Kidney (tissue), 22 donors: ENCODE measurements at places on chromosomes 3 and 15.
A peak's percentile ranks its signal among the peaks of the same experiment; 100 is the strongest.

GRCh38 chr15:44034933-44035624 is 160.0 kb downstream of the FRMD5 start:
- no peaks in the 10 kb centered on the region for H3K27me3 ChIP-seq
- no peak overlapping the region for H3K27ac ChIP-seq
- H3K4me3 ChIP-seq: no peak overlapping the region
- DNase-seq: no peak
- H3K4me1 ChIP-seq: no peaks in the 10 kb centered on the region

- no peak overlapping the region for H3K4me3 ChIP-seq
- H3K36me3 ChIP-seq: no peaks in the 10 kb centered on the region
- peak; percentile 72 for DNase-seq
Observed at GRCh38 chr3:14852717-14853116, 34.0 kb downstream of the FGD5 start.

GRCh38 chr3:46349484-46350261 is 4.2 kb upstream of the CCR2 start:
- H3K4me3 ChIP-seq: no peak overlapping the region
- DNase-seq: no peak
- H3K4me1 ChIP-seq: no peaks in the 10 kb centered on the region
- no peaks in the 10 kb centered on the region for H3K27me3 ChIP-seq
- no peak overlapping the region for H3K27ac ChIP-seq
- H3K36me3 ChIP-seq: no peaks in the 10 kb centered on the region

DNA sequence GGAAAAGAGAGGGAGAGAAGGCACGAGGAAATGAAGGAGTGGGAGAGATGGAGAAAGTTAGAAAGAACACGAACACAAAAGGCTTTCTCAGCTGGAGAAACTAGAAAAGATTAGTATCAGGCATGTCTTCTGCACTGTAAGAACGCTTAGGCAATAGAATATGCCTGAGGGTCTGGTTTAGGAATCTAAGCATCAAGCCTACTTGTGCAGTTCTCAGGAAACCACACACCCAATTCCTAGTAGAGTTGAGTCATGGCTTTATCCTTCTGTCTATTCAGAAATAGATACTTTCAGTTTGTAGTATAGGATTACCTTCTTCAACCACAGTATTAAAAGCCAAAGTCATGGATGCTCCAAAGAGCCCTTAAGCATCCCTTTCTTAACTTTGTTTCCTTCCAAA is 969.4 kb downstream of the NTRK3 start:
- H3K27me3 ChIP-seq: no peaks in the 10 kb centered on the region
- H3K4me1 ChIP-seq: no peaks in the 10 kb centered on the region
- H3K4me3 ChIP-seq: no peak overlapping the region
- no peaks in the 10 kb centered on the region for H3K36me3 ChIP-seq
- DNase-seq: no peak

DNA sequence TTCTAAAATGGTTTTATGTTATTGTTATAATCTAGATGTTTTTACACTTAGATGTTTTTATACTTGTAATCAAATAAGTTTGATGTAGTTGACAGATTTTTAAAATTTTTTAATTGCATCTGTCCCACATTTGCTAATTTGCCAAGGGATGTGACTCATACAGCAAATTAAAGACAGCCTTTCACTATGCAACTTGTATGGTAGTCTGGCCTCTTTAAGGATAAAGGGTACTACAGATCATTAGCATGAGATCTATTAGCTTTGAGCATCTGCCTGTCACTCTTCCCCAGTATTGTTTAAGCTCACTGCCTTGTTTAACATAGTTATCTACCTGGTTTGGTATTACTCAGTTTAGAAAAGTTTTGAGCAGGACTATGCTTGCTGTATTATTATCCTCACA is 83.0 kb downstream of the NPTN start:
- H3K4me1 ChIP-seq: no peaks in the 10 kb centered on the region
- H3K4me3 ChIP-seq: no peak overlapping the region
- H3K27ac ChIP-seq: no peak overlapping the region
- H3K27me3 ChIP-seq: no peaks in the 10 kb centered on the region

GRCh38 chr3:126340081-126340511 is 17.1 kb downstream of the KLF15 start:
- no peaks in the 10 kb centered on the region for H3K27me3 ChIP-seq
- peak; percentile 27 for DNase-seq
- no peaks in the 10 kb centered on the region for H3K36me3 ChIP-seq

DNA sequence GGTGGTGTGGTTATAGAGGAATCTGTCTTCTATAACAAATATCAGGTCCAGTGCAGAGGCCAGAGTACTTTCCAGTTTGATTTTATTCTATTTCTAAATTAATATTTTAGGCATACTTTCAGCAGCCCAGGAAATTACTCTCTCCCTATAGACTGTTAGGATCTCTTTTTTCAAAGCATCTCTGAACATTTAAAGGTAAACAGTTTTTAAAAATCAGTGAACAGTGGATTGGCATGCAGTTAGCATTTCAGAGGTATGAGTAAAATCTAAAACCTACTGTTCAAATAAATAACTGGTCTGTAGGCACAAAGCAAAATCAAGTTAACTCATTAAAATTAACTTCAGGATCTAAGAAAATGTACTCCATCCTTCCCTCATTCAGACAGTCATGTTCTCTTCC is 3.0 kb downstream of the ZBED2 start:
- no peaks in the 10 kb centered on the region for H3K36me3 ChIP-seq
- no peaks in the 10 kb centered on the region for H3K4me1 ChIP-seq
- no peak overlapping the region for H3K4me3 ChIP-seq
- H3K27ac ChIP-seq: no peak overlapping the region
- DNase-seq: no peak
- no peaks in the 10 kb centered on the region for H3K27me3 ChIP-seq

- H3K27ac ChIP-seq: no peak overlapping the region
- no peaks in the 10 kb centered on the region for H3K4me1 ChIP-seq
- no peaks in the 10 kb centered on the region for H3K36me3 ChIP-seq
Observed at GRCh38 chr3:128969993-128970739, 23.7 kb downstream of the CFAP92 start.

DNA sequence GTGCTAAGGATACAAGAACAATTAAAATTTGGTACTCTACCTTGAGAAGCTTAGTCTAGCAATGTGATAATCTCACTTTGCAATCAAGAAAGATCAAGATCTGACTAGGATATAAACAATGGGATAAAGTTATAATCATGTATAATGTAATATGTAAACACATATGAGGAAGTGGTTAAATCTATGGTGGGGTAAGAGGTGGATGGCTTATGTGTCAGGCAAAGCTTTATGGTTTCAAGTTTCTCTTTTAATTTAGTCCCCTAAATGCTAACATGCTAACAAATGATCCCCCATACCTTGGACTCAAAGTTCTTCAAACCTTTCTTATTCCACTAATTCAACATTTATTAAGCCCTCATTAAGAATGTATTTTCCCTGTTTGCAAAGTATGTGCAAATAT is 2.5 kb downstream of the RSL24D1 start:
- no peak for DNase-seq
- no peak overlapping the region for H3K27ac ChIP-seq
- H3K27me3 ChIP-seq: no peaks in the 10 kb centered on the region

GRCh38 chr3:16072420-16073110 is 101.9 kb upstream of the GALNT15 start:
- no peak overlapping the region for H3K4me3 ChIP-seq
- H3K4me1 ChIP-seq: no peaks in the 10 kb centered on the region
- H3K27ac ChIP-seq: no peak overlapping the region
- H3K36me3 ChIP-seq: no peaks in the 10 kb centered on the region

GRCh38 chr3:184379358-184380184 is at the start of gene CHRD:
Gene CHRD, plus strand, starts transcription at chr3:184380054. Its CDS starts 265 bp downstream, at chr3:184380319.
- H3K36me3 ChIP-seq: no peaks in the 10 kb centered on the region
- H3K4me1 ChIP-seq: peaks cover 2% of the 10 kb centered on the region
- peak within 1 kb of the TSS; percentile 31 for H3K4me3 ChIP-seq

DNA sequence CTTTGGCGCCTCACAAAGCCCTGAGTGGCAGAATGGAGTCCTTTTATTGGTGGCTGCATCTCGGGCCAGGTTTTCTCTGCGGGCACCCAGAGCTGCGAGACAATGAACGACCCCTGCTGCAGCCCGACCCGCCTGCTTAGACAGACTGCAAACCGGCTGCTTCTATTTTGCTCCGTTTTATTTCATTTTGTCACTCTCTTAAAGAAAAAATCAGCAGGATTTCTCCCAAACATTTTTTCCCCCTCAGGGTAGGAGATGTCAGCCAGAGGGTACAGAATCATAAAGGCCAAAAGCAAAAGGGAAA is 64.8 kb downstream of the OXNAD1 start:
- H3K4me3 ChIP-seq: no peak overlapping the region
- no peak overlapping the region for H3K27ac ChIP-seq
- H3K4me1 ChIP-seq: peaks cover 3% of the 10 kb centered on the region
- no peaks in the 10 kb centered on the region for H3K36me3 ChIP-seq
- no peak for DNase-seq
- no peaks in the 10 kb centered on the region for H3K27me3 ChIP-seq

GRCh38 chr15:77017091-77017660 is 22.2 kb downstream of the PSTPIP1 start:
- no peak overlapping the region for H3K4me3 ChIP-seq
- H3K4me1 ChIP-seq: no peaks in the 10 kb centered on the region
- H3K27me3 ChIP-seq: no peaks in the 10 kb centered on the region
- H3K27ac ChIP-seq: no peak overlapping the region

DNA sequence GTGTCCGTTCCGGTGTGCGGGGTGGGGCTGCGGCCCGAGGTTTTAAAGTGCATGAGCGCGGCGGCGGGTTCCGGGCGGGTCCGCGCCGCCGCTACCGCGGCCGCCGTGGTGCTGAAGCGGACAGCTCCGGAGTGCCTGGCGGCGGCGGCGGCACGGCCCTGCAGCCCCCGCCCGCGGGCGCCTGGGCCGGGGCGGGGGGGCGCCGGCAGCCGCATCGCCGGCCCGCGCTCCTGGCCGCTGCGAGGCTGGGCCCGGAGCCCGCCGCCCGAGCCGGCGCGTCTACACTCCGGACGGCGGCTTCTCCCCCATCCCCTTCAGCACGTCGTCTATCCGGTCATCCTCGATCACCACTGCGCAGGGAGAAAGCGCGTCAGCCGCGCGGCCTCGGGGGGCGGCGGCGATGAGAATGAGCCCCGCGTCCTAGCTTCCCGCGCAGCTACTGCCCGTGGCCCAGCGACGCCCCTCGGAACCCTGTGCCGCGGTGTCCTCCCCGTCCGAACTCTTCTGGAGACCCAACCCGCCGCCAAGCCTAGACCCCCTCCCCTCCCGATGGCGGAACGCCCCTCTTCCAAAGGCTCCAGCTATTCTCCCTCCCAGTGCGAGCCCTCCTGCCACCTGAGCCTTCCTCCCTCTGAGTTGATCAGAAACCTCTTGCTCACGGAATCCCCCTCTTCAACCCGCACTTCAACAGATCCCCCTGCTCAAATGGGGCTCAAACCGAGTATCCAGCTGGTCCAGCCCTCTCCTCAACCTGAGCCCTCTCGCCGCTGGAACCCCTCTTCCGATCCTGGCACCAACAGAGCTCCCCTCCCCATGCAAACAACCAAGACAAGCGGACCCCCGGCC is 1.3 kb downstream of the CAMK2N2 start:
- peak; percentile 50 for DNase-seq
- H3K27me3 ChIP-seq: peaks cover 11% of the 10 kb centered on the region
- no peaks in the 10 kb centered on the region for H3K4me1 ChIP-seq
- no peaks in the 10 kb centered on the region for H3K36me3 ChIP-seq
- H3K27ac ChIP-seq: no peak overlapping the region

GRCh38 chr15:96336108-96336595 is 5.7 kb downstream of the NR2F2 start:
- peak overlapping the region; percentile 96 for H3K4me3 ChIP-seq
- no peak for DNase-seq
- H3K27ac ChIP-seq: peak overlapping the region; percentile 91
- H3K4me1 ChIP-seq: no peaks in the 10 kb centered on the region
- H3K27me3 ChIP-seq: no peaks in the 10 kb centered on the region
- H3K36me3 ChIP-seq: peaks cover 62% of the 10 kb centered on the region

DNA sequence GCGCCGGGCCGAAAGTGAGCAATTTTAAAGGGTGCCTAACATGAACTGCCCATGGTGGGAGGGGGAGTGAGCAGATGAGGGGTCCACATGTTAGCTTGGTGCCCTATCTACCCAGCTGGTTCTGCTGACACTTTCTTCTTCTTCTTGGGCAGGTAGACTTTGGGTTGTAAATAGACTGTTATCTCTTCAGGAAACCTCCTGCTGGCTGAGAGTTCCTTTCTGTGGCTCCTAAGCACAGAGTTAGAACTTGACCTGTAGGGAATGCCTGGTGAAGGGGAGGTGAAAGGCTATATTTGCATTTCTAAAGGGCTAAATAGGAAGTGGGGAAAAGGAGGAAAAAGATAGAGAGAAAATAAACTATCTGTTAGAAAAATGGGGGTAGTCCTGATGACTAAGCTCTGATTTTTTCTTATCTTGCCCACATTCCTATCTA is 521.4 kb upstream of the TGFBR2 start:
- H3K4me1 ChIP-seq: no peaks in the 10 kb centered on the region
- no peak overlapping the region for H3K4me3 ChIP-seq
- H3K27ac ChIP-seq: no peak overlapping the region
- H3K27me3 ChIP-seq: no peaks in the 10 kb centered on the region

DNA sequence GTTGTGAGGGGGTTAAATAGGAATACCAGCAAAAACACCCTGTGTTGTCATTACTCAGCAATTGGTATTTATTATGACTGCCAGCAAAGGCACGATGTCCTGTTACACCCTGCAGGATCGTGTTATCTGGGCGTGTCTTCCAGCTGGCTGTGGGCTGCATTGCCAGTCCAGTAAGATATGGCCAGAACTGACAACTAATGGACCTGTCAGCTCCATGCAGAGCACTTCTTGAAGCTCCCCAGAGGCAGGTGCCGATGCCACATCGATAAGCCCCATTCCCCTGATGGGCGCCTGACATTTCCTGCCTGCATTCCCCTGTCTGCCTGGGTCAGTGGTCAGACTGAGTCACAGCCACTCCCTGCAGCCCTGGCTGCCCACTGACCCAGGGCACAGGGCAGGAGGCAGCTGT is 79.7 kb upstream of the RASGRF1 start:
- H3K4me3 ChIP-seq: no peak overlapping the region
- no peaks in the 10 kb centered on the region for H3K27me3 ChIP-seq
- no peaks in the 10 kb centered on the region for H3K4me1 ChIP-seq
- DNase-seq: no peak

GRCh38 chr3:96101006-96101560 is 713.3 kb upstream of the EPHA6 start:
- DNase-seq: peak; percentile 3
- H3K27me3 ChIP-seq: no peaks in the 10 kb centered on the region
- no peaks in the 10 kb centered on the region for H3K36me3 ChIP-seq
- H3K4me1 ChIP-seq: no peaks in the 10 kb centered on the region
- H3K27ac ChIP-seq: no peak overlapping the region
- H3K4me3 ChIP-seq: no peak overlapping the region
